ENCODE measurements at places on chromosomes 6 and 20. TPM values are rescaled to one million over a fixed set of nuclear protein-coding genes. Genes with fewer than 3 reads are reported as not detected.

TENT5A gene
- total RNA-seq, result 1.3 TPM

PHACTR1 gene
- total RNA-seq, result 0.30 TPM

GINS1 gene
- 25.4 TPM for total RNA-seq

MRPS10 gene
- 49.7 TPM for total RNA-seq

RTEL1 gene
- total RNA-seq, result 67.7 TPM

WFDC10B gene
- total RNA-seq, result not detected

NKX2-2 gene
- total RNA-seq, result not detected

TEAD3 gene
- 2.2 TPM for total RNA-seq

GPRC6A gene
- not detected for total RNA-seq

HIVEP1 gene
- 25.8 TPM for total RNA-seq

HAO1 gene
- not detected for total RNA-seq

PPP1R10 gene
- total RNA-seq, result 106 TPM

TP53TG5 gene
- total RNA-seq, result not detected

CFAP61 gene
- not detected for total RNA-seq

DNA sequence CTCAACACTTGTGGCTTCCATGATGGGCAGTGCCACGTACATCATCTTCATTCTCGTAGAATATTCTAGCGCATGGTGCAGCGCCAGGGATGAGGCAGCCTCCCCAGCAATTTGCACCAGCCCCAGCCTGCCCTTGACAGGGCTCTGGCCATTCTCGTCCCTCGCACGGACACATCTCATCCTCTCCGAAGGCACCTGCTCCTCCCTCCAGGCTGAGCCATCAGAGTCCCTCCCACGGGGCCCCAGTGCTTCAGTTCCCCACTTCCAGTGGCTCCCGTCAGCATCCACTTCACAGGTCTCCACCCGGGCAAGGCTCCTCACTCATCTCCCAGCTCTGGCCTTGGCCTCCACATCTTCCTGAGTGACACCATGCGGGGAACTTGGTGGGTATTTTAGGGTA lies 13.3 kb upstream of the PHACTR3 start:
- DNase-seq, result no peak

GRCh38 chr20:53660078-53660909 lies 66.7 kb upstream of the ZNF217 start:
- peak; percentile 44 for DNase-seq

- DNase-seq, result no peak
Measured at GRCh38 chr6:97347111-97347510, 64.1 kb upstream of the MMS22L start.

GRCh38 chr6:45419571-45420082 lies 41.9 kb upstream of the SUPT3H start:
- DNase-seq, result peak; percentile 54

DNA sequence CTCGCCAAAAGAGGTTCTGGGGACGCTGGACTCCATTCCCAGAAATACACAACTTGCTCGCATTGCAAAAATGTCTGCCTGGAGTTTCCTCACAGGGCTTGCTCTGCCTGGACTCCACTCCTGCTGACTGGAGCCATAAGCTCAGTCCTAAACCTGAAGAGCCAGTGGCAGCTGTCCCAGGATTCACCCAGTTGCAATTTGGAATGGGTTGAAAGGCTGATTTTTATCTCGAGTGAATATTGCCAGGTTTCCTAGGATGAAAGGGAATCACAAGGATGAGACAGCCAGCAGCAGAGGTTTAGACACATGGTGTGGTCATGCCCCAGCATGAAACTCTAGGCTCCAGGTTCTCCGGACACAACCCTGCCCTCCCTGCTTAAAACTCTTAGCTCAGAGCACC lies 223.3 kb downstream of the BMP7 start:
- DNase-seq, result no peak

GRCh38 chr20:12248481-12248880 lies 330.8 kb downstream of the BTBD3 start:
- DNase-seq, result no peak

GRCh38 chr6:68086199-68086598 lies 548.9 kb upstream of the ADGRB3 start:
- no peak for DNase-seq

DNA sequence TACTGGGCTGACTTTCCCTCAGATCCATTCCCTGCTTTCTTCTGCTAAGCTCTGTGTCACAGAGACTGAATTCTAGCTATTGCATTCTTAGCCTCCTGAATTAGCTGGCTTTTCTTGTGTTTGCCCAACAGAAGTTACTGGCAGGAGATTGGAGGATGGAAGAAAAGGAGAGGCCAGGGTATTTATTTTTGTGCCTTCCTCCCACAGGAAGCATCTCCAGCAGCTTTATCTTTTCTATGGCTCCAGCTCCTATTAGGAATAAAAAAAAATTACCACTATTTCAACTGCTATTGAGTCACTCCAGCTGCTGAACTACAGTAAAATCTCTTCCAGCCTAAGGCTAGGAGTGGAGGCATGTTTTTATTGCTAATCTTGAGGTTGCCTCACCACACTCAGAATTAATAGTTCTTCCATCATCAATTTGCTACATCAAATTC lies 492.4 kb downstream of the RFPL4B start:
- no peak for DNase-seq

- no peak for DNase-seq
Measured at GRCh38 chr20:47862574-47863240, 77.4 kb upstream of the SULF2 start.

DNA sequence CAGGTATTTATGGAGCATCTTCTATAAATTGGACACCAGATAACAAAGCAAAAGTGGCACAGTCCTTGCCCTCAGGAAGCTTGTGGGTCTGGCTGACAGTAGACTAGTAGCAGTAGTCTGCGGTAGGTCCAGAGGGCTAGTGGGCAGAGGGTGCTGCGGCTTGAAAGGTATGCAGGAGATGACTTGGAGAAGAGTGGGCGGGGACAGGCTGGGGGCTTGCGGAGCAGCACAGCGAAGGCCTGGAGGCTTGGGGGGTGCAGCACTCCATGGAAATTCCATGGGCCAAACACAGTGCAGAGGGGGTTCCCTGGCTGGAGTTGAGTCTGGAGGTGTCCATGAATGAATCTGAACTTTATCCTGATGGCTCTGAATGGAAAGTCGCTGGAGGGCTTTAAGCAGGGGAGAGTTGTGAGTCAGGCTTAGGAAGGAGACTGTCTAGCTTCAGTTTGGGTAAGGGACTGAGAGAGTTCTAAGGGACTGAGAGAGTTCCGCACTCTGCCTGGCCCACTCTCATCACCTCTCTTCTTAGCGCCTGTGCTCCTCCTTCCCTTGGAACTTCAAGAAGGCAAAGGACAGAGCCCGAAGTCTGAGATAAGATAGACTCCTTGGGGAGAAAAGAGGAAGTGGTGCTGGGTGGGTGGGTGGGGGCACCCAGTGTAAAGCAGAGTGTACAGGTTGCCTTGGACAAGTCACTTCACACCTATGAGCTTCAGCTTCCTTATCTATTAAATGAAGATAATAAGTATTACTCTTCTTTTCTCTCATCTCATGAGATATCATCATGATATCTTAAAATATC lies 8.8 kb downstream of the PKIG start:
- no peak for DNase-seq

DNA sequence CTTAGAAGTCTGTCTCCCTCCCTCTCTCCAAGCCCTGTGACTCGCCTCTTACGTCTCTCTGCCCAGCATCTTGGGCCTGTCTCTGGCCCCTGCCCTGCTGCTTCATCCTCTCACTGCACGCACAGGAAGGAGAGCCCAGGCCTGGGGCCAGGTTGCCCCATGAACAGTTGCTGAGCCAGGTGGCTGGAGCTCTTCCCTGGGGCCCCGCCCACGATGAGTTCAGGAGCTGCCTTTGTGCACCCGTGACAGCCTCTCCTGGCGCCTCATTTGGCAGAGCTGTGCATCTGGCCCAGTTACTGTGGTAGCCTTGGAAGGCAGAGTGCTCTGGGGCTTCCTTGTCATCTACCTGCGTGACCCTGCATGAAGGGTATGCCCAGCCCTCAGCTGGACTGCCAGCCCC lies 44.5 kb downstream of the SLC52A3 start:
- DNase-seq, result no peak

DNA sequence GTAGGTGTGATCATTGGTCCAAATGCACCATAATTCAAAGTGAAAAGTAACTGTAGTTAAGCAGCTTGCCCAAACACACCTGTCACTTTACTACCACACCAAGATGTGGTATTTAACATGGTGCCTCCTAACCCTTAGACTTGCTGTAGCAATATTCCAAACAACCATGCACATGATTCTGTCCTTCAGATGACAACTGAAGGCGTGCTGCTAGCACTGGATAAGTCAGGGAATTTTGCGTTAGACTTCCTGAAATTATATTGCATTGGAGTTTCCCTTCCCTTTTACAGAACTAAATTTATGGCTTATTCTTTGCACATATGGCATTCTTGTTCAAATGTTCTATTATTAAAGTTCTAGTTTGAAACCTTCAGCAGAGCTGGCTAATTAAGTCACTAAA lies 106.2 kb downstream of the ARHGAP18 start:
- DNase-seq, result no peak

DNA sequence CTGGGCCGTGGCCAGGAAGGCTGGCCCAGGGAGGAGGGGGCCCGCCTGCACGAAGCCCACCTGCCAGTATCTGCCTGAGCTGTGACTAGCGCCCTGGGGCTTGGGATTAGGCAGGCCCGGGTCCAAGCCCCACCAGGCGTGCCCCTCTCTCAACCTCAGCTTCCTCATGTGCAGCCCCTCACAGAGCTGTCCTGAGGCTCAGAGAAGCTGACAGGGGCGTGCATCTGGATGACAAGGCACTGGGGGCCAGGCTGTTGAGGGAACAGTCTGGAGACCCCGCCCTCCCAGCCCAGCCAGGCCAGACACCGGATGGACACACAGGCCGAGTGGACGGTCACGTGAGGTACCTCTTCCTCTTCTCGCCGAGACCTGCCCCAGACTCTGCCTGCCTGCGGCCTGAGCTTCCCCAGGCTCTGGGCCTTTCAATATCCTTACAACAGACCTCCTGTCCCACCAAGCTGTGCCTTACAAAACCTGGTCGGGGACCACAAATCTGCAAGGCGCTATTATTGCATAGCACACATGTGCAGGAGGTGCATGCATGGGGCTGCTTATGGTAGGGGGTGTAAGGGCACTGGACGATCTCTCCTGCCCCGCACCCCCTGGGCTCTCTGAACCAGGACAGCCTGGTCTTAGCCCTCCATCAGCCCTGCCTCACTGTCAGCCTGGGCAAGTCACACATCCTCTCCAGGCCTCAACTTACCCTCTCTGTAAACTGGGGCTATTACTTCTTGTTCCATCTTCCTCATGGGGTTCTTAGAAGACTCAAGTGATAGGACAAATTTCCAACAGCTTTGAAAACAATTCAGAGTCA lies 20.0 kb downstream of the NOL4L start:
- no peak for DNase-seq

DNA sequence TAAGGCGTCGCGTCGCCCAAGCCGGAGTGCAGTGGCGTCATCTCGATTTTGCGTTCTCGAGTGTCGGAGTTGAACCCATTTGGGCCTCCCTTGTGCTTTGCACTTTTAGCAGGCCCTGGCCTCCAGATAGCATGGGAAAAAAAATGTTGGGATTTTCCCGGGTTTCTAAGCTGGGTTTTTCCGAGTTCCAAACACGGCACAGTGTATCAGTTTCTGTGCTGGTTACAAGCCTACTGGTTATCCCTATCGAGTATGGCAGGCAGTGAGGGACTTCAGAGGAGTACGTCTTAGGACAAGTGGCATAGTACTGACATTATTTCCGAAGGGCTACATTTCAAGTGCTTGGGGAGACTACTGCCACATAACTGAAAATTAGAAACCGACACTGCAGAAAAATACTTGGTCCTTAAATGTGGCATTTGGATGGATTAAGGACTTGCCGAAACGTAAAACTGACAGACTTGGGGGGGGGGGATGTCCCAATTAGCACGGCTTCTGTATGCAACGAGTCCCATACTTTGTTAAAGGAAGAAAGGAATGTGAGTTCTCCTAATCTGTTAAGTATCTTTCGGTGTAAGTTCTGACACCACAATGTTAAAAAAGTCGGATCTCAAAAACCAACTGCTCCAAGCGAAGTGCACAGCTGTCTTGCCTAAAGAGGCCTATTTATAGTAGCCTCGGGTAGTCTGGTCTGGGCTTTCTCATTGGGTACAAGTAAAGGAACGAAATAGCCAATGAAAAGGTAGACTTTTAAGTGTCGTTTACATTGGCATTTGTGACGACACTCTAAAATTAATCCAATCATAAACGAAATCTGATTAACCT lies 70.2 kb downstream of the HFE start:
- DNase-seq, result no peak

GRCh38 chr6:21227486-21227885 lies 366.1 kb upstream of the SOX4 start:
- no peak for DNase-seq

DNA sequence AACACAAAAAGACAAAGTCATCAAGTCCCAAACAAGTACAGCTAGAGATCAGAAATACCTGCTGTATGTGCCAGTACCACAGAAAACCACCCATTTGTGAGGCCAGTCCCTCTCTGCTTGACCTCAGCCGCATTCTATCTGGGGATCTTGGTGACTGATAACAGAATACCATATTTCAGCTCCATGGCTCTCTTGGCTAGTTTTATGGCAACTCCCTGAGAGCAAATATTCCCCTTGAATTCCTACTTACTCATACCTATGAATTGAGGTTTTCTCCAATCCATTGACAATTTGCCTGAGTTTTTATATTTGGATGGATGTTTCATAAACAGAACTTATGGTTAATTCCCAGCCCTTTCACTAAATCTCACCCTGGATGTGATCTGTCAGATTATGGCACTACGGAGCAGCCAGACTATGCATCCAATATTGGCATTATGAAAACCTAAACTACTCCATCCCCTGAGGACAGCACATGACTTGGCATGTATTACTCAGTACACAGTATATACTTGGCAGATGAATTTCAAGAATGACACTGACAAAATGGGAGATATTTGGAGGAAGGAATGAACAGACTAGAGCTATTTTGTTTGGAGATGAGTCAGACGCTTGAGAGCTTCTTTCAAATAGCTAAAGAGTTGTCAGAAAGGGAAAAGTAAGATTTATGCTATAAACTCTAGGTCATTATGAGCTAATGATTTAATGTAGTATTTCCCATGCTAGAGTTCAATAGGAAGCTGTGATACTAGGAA lies 95.7 kb downstream of the PRDM1 start:
- no peak for DNase-seq

GRCh38 chr6:118146584-118146983 lies 239.5 kb downstream of the SLC35F1 start:
- no peak for DNase-seq

- no peak for DNase-seq
Measured at GRCh38 chr6:113500221-113500620, 356.9 kb upstream of the MARCKS start.

GRCh38 chr6:48147051-48147450 lies 36.1 kb upstream of the PTCHD4 start:
- no peak for DNase-seq

GRCh38 chr6:112287577-112288225 lies 33.3 kb upstream of the LAMA4 start:
- DNase-seq, result no peak

- DNase-seq, result no peak
Measured at GRCh38 chr20:54208548-54209176, 775 bp downstream of the PFDN4 start.

DNA sequence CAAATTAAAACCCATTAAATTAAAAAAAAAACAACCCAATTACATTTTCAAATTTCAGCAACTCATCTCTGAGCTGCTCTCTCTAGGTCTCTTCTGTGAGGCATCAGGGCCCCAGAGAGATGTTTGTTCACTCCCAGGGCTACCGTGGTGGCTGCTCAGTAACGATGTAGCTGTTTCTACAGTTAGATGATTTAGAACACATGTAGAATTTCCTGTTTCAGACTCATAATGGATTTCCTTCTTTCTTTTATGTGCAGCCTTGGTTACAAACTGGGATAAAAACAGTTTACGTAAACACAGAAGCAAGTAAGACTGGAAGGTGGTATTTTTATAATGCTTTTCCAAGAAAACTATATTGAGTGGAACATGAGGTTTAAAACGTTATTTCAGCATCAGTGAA lies 116.1 kb upstream of the CCN2 start:
- no peak for DNase-seq

All from activated T-cell treated with anti-CD3 and anti-CD28 coated beads, Interleukin-2, amount 50 U/mL, for 4 hours (primary cell).